ENCODE measurements at places on chromosomes 2 and 18.

- DNase-seq = no peak
These were observed 58.4 kb downstream of the ARL4C start for GRCh38 chr2:234438305-234438977.

DNA sequence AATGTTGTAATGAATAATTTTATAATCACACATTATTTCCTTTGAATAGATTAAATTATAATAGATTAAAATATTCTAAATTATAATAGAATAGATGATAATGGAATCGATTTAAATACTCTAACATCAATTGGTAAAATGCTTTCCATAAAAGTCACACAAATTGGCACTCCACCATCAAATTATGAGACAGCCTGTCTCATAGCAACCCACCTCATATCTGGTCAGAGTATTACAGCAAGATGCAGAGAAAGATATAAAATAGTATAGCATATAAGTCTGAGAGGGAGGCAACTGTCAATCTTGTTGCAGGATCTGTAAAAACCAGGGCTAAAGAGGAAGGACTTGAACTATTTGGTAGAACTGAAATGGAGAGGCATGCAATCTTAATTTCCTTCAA lies 98.4 kb upstream of the NCKAP5 start:
- DNase-seq = no peak

GRCh38 chr2:3212984-3213383 lies 164.6 kb downstream of the EIPR1 start:
- no peak for DNase-seq

GRCh38 chr2:523698-524270 lies 153.4 kb downstream of the TMEM18 start:
- no peak for DNase-seq

- DNase-seq = no peak
These were observed 11.1 kb downstream of the OBSL1 start for GRCh38 chr2:219560037-219560892.

DNA sequence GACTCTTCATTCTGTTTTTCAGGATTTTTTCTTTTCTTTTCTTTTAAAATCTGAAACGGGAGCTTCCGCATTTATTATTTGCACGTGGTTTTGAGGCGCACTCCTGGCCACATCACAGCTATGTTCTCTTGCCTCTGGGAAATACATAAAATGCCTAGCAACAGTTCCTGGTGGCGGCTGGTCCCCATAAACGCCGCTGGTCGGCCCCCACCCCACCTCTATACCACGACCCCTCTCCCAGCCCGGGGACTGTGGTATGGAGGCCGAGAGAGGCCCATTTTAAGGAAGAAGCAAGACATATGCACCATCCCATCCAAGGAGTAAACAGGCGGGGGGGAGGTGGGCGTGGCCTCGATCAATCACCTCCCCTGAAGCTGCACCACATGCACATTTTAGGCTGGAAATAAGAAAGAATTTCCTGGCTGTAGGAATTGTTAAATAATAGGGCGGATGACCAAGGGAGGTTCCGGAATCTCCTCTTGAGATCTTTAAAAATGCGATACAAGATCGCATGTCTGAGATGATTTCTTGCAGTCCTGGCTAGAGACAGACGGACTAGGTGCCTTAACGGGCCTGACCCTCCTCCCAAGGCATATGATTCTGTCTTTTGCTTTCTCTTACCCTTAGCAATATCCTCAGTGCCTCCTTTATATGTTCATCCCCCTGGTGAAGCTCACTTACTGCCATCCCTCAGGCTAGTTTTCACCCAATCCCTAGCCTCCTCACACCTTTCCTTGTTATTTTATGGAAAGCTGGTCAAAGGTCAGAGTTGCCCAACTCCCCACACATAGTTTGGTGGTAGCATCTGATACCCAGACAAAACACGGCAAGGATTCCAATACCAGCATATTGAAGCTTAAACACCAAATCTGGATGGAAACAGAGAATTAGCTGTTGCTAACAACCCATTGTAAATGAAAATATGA lies 82.4 kb downstream of the BCL2 start:
- DNase-seq = no peak

GRCh38 chr2:159968279-159968900 lies 94.0 kb downstream of the PLA2R1 start:
- no peak for DNase-seq

- no peak for DNase-seq
These were observed 48.3 kb downstream of the ZNF804A start for GRCh38 chr2:184646593-184646992.
